Cortex of kidney (tissue), 1 donor: ENCODE measurements at places on chromosomes 1 and 21.

DNA sequence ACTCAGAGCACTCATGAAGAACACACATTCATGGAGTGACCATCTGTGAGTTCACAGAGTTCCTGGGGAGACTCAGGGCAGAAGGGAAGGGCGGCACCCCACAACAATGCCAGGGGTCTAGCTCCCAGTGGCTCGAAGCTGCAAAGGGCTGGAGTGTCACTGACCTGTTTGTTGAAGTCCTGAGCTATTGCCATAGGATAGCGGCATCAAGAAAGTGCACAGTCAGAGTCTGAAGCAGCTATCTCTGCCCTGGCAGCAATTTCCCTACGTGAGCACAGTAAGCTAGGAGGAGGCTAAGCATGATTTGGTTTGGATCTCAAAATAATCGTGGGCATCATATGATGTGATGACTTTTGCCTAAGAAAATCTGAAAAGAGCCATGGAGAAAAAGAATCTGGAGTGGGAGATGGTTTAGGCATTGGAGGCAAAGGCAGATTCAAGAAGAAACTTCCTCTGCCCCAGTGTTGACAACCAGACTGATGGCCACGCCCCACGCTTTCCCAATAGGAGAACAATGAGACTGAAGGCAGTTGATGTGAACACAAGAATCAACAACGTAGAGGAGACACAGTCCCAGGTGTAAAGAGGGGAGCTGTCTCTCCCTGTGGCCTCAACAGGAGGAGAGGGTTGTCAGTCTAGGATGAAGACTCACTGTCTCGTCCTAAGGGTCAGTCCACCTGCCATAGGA, 100.0 kb upstream of the SLC25A33 start:
- DNase-seq: no peak

- DNase-seq: no peak
These were observed at the start of gene IFNGR2 for GRCh38 chr21:33403128-33403785. IFNGR2 (plus strand) TSS chr21:33403413; CDS start chr21:33403544, 131 bp downstream.

GRCh38 chr1:162133566-162133965, 64.1 kb downstream of the NOS1AP start:
- no peak for DNase-seq

- DNase-seq: no peak
These were observed 131.4 kb upstream of the F3 start for GRCh38 chr1:94672934-94673333.

DNA sequence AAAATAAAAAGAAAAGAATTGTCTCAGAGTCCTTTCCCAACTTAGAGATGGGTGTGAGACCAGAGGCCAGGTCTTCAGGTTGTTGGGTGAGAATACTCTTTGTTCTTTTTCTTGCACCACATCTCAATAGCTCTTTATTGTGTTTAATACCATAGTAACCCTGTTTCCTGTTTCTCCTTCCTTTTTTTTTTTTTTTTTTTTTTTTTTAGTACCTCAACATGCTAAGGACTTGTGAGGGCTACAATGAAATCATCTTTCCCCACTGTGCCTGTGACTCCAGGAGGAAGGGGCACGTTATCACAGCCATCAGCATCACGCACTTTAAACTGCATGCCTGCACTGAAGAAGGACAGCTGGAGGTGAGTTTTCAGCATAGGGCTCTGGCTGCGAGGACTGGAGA, 24.4 kb downstream of the CELF3 start:
- DNase-seq: no peak

GRCh38 chr1:24639881-24640280, 3.2 kb upstream of the SRRM1 start:
- DNase-seq: no peak

GRCh38 chr1:11499601-11500331, 20.8 kb downstream of the DISP3 start:
- no peak for DNase-seq

DNA sequence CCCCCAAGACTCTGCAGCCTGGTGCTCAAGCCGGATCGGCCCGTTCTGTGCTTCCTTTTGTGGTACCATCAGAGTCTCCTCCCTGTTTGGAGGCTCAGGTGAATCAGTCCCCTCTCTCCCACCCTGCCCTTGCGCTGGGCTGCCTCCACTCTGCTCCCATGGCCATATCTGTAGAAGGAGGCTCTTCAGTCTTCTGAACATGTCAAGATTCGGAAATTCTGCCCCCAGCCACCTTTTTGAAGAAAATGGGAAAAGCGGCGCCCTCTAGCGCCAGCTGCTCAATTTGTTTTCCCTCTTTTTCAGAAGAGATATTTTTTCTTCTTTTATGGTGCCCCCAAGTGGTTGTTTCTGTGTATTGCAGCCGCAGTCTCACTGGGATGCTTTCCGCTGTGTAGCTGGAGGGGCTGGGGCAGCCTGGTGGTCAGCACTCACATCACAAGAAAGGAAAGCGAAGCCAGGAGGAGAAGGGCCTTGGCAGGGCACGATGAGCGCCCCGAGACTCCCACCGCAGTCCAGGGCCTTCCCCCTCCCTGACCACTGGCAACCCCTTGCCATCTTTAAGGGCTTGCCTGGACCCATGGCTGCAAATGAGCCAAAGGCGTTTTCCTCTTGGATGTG, 58.4 kb upstream of the CACNA1E start:
- DNase-seq: no peak

DNA sequence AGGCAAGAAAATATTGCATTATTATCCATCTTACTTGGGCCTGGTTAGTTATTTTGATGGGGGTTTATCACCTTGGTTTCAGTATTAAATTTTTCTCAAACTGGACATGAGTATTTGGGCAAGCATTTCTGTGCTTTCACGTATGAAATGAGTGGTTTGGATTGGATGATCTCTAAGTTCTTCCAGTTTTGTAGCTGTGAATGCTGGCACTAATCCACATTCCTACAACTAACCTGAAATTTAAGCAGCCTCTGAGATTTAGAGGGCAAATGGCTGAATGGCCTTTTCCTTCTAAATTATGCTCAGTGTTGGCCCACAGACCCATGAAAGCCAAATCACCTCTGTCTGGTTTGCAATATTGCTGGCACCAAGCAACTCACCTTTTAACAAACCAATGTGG, 475.0 kb upstream of the B3GALT2 start:
- no peak for DNase-seq

DNA sequence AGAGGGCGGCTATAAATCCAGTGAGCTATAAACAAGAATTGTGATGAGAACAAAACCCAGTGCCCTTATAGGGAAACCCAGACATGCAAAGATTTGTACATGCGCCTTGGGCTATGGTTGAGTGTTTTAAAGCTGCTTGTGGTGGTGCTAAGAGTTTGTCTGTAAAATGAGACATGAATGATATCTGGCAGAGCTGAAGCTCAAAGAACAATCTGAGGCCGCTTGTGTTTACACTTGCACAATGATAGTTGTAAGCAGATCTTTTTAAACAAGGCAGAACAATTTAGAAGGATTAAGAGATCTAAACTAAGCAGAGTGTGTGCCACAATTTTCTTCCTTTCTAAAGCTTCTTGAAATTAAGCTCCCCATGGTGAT, 80.4 kb upstream of the ADAMTS5 start:
- DNase-seq: no peak

DNA sequence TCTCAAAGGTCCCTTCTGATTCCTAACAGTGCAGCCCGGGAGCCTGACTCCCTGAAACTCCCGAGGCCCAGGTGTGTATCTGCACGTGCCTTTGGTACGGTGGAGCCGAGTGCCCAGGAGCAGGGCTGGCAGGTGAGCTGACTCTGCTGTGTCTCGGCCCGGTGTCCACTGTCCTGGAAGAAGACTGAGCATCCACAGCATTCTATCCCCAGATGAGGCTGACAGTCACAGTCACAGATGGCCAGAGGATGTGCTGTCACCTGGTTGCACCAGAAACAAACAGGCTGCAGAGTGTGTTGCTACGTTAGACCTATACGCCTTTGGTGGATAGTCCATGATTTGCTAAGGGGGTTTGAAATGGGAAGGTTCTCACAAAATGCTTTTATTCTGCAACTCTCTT, 9.8 kb downstream of the ETV3L start:
- no peak for DNase-seq

DNA sequence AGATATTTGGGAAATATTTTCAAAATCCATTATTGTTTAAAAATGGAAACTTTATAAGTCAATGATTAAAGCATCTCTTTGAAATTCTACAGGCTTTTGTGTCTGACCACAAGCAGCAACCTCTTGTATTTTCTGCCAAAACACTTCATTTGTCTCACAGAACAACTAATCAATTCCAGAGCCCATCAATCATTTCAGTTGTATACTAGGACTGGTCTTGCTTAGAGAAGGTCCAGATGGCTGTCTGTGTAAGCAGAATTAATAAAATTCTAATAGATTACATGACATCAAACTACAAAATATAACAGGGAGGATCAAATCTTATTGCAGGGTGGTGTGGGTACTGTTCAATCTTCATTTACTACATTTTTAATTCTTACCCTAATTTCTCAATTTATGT, 76.4 kb downstream of the ACBD6 start:
- DNase-seq: no peak

- DNase-seq: no peak
These were observed 413.3 kb upstream of the PTBP2 start for GRCh38 chr1:96308314-96308713.

DNA sequence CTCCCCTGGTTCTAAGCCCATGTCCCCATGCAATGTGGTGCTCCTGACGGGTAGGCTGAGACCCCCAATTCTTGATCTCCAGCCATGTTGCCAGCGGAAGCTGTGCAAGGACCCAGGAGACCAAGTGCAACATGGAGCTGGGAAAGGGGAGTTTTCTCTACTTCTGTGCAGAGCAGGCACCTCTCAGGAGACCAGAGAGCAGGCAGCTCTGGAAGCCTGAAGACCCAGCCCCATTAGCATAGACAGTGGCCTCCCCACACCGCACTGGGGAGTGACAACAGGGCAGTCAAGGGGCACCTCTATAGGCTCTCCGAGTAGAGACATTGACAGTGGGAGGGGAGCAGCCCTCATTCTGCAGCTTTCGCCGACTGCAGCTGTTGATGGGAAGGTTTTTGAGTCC, 410.2 kb downstream of the MATN1 start:
- DNase-seq: no peak

- DNase-seq: no peak
These were observed 202.0 kb downstream of the USH2A start for GRCh38 chr1:216221260-216221700.

- DNase-seq: no peak
These were observed 7.1 kb upstream of the TPM3 start for GRCh38 chr1:154198756-154199562.

DNA sequence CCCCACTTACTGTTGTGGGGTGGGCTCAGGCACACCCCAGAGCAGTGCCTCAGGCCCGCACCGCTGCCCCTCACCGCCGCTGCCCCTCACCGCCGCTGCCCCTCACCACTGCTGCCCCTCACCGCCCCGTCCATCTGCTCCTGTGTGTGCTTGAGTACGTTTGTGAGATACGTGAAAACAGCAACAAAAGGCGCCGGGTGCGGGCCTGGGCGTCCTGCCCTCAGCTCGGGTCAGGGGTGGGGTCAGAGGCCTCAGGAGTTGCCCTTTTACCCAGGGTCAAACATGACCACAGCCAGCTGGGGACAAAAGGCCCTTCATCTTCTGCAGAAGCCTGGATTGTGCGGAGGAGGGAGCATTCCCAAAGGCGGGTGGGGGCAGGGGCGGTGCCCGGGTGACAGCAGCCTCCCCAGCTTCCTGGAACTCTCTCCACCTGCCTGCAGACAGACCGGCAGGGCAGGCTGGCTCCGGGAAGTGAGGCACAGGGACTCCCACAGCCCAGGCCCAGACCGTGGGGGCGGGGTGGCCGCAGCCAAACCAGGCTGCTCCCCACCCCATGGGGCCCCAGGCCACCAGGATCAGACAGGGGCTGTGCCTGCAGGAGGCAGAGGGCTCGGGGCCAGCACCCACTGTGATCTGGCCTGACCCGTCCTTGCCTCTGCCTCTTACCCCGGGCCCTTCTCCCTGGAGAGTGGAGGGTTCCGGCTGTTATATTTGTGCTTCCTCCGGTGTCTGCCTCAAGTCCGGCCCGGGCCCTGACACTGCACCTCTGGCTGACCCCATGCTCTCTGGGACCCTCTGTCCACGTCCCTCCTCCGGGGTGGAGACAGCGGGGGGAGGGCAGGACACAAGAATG, 2.3 kb upstream of the VWA1 start:
- DNase-seq: no peak

GRCh38 chr21:25490742-25491141, 116.5 kb downstream of the MRPL39 start:
- DNase-seq: no peak

DNA sequence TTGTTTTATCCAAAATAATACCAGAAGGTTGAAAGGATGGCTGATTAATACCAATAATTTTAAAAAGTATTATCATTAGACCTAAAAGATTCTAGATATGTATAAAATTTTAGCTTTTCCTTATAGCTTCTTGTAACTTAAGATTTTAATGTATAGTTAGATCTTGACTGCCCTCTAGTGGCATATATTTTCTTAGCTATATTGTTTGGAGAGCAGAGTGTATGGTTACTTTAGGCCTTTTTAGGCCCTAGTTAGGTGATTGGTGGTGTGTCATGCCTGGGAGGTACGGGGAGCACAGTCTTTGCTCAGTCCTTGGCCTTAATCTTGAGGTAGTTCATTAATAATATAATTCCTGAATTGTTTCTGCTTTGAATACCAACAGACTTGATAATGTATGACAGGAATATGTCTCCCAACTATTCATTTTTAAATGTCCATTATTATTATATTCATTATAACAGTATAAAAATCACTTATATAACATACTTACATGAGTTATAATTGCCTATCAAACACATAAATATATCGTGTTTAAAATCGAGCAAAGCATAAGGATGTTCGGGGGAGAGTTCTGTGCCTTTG, 328.4 kb downstream of the ZP4 start:
- DNase-seq: no peak

- DNase-seq: no peak
These were observed 3.8 kb upstream of the PIGC start for GRCh38 chr1:172447641-172448040.

DNA sequence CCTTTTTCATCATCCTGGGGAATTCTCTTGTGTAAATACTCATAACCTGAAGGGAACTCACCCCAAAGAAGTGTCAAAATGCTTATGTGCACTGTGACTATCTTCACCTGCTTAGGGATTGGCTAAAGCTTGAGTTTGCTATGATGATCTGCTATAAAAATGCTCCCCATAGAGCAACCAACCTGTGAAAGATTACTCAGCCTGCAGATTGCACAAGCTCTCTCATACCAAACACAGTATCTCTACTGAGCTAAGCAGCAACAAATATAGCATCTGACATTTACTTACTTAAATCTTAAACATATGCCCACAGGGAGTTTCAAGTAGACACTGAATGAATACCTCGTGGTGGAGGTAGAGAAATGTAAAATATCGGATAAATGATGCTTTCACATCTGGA, 725.8 kb downstream of the MRPL39 start:
- no peak for DNase-seq

DNA sequence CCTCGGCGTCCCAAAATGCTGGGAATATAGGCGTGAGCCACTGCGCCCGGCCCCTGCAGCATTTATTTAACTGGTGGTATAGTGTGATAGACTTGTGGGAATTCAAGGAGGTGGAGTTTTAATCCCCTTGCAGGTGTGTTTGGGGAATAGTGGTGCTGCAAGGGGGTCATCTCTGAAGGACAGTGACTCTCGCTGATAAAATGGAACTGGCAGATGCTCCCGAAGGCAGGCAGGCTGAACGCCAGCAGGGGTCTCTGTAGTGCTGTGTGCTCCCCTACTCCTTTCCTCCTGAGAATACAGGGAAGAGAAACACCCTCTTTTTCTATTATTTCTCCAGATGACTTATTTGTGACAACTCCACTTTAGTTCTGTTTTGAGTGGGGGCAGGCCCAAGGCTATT, 4.0 kb downstream of the OSCP1 start:
- DNase-seq: no peak
